Endothelial cell of umbilical vein (primary cell): ENCODE measurements at places on chromosomes 3 and 15. TPM values are rescaled to one million over a fixed set of nuclear protein-coding genes. Genes with fewer than 3 reads are reported as not detected.

ISLR gene
- not detected in 2 replicates for polyA plus RNA-seq

FOXB1 gene
- polyA plus RNA-seq, result not detected in 2 replicates

GASK1A gene
- 0.04 TPM in 1 of 2 replicates, not detected in the other for polyA plus RNA-seq

GRCh38 chr3:111901637-111902036 is 42.6 kb downstream of the PHLDB2 start:
- peak; percentile 55 for DNase-seq

- DNase-seq, result no peak
Observed at GRCh38 chr3:111236836-111237713, 165.5 kb downstream of the NECTIN3 start.

DNA sequence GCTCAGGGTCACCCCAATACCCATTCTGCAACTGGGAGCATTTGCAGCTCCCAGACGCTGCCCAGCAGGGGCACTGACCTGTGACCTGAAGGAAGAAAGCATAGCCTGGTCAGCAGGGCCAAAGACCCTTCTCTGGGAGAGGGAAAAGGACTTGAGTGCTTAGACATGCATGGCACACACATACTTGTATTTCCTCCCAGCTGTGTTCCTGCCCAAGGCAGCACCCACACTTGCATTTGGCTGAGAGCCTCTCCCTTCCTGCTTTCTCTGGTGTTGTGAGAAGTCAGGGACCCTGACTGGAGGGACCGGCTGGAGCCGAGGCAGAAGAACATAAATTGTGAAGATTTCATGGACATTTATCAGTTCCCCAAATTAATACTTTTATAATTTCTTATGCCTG is 7.2 kb upstream of the LAMB2 start:
- no peak for DNase-seq

DNA sequence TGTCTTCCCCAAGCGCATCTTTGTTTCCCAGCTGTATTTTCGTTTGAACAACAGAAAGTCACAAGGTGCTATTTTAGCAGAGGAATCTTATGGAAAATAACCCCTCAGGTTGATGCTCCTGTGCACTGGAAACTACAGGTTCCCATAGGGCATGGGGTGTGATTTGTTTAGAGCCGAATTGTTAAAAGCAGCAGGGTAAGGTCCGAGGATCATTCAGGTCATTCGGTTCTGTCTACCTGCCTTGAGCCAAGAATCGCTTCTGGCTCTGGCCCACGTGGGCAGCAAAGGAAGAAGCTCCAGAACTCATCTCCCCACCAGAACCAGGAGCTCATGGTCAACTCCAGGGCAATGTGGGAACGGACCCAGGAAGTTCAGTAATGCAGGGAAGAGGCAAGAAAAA is 116.7 kb upstream of the TPM1 start:
- DNase-seq, result no peak

GRCh38 chr15:69843276-69843899 is 254.3 kb downstream of the TLE3 start:
- DNase-seq, result no peak

DNA sequence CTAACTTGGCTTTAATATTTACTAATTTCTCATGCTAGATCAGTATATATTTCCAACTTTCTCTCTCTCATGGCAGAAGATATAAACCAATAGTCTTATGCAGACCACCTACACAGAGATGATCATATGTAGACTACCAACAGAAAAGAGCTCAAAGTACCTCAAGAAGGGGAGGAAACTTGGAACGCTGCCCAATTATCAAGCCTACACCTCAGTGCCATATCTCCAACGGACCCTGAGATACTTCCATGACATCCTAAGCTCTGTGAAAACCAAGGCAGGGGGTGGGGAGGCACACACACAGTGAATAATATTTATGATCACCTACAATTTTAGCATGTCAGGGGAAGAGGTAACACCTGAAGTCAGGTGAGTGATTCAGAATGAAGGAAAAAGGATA is 100.6 kb downstream of the STAG1 start:
- DNase-seq, result no peak

- no peak for DNase-seq
Observed at GRCh38 chr3:23389686-23390085, 186.6 kb downstream of the UBE2E2 start.

DNA sequence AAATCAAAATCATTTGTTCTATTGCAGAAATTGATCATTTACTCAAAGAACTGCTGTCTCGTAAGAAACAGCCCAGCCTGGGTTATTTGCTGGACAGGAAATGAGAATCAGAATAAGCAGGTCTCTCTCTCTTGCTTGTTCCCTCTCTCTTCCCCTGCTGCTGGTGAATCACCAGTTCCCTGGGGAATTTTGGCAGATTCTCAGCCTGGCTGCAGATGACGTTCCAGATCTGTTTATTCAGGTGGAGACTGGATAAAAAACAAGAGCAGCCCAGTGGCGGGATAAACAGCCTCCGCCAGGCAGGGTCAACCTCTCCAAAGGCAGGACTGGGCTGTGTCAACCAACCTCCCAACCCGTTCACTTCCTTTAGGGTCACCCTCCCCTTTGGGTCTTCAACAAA is 72.1 kb downstream of the LRIG1 start:
- DNase-seq, result peak; percentile 100

DNA sequence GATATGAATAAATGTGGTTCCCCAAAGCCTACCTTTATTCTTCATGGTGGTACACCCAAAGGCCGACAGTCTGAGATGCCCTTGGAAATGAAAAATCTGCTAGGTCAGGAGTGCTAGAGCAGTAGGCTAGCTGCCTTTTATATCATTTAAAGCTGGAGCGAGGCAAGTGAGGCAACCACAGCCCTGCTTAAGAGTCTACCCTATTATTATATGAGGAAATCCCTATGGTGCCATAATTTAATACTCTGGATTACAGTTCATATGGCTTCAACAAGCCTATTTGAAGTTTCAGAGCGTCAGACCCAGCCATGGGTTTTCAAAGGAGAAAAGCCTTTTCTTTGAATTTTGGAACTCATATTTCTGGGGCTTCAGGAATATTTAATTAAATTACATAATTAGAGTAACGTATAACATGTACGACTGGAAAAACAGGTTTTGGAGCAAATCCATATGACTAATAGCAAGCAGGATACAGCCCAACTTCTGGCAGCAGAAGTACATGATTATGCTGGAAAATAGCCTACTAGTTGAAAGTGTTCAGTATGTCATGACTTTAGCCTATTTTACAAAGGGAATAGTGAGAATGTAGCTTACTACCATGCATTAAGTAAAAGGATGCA is 18.0 kb upstream of the SLTM start:
- peak; percentile 85 for DNase-seq

DNA sequence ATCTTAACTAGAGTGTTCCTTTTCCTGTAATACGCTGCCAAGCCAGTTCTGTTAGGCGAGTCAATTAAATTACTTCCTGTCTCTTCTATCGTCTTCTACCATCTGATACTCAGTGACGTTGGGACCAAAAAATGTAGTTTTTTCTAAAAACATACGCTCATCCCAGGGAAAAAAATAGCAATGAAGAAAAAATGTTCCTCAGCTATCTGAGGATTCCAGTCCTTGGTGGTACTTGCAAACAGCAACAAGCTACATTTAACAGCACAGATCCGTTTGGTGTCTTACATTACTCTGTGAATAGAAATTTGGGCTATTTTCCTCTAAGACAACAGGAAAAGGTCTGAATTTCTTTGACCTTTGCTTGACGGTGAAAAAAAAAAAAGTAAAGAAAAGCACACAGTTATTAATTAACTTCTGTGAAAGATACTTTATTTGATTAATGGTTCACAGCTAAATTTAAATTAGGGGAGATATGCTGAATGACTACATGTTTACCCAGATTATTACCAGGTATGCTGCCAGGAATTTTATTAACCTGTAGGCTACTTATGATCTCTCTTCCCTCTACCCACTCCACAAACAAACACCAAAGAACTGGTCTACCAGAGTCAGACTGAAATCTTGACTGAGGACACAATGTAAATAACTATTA is 254.4 kb upstream of the ZPLD1 start:
- peak; percentile 94 for DNase-seq

- peak; percentile 95 for DNase-seq
Observed at GRCh38 chr3:39146611-39147591, 6.5 kb downstream of the CSRNP1 start.

DNA sequence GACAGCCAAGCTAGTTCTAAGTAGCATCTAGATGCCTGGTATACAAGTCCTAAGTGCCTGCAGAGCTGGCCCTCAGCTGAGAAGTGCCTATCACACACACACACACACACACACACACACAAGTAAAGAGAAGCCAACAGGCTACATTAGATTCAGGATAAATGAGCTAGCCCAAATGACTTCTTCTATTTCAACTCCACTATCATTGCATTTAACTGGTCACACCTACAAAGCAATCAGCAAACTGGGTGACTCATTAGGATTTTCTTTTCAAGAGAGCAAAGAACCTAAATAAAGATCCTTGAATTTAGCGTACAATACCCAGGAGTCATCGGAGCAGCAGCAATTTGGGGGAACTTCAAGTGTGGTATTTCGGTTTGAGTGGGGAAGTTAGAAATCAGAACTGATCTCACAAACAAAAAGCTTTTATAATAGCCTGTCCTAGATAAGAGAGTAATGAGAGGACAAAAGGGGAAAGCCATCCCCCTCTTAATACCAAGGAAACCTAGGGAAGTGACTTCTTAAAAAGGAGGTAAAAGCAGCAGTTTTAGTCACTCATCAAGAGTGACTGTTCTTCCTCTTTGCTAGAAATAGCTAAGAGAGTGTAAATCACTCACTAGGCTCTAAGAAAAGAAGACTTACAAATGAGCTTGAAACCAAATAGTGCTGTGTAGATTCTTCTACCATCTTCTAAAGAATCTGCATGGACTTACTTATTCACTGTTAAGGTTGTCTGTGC is 112.7 kb downstream of the TNIK start:
- DNase-seq, result peak; percentile 70

GRCh38 chr3:165644331-165644730 is 192.9 kb downstream of the BCHE start:
- no peak for DNase-seq

- no peak for DNase-seq
Observed at GRCh38 chr15:26051761-26052675, 188.9 kb upstream of the ATP10A start.

DNA sequence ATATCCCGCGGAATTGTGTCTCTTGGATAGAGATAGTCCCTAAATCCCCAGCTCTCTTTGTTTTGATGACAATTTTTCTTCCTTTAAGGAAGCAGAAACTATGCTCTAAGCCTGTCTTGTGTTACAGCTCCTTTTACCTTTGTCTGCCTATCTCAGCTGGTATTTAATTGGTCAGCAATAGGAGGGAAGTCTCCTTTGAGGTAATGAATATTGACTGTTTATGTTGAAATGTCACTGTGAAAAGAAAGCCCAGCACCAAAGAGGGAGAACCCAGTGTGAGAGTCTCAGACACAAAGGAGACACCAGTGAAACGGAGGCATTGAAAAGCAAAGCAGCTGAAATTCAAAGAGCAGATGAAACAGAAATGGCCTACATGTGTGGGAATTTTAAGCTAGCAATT is 372.6 kb downstream of the NR2F2 start:
- no peak for DNase-seq
